Stimulated activated CD4-positive, alpha-beta T cell treated with anti-CD3 and anti-CD28 coated beads, Interleukin-4, amount 100 ng/mL, for 48 hours (primary cell): ENCODE measurements at places on chromosomes 4 and X.

DNA sequence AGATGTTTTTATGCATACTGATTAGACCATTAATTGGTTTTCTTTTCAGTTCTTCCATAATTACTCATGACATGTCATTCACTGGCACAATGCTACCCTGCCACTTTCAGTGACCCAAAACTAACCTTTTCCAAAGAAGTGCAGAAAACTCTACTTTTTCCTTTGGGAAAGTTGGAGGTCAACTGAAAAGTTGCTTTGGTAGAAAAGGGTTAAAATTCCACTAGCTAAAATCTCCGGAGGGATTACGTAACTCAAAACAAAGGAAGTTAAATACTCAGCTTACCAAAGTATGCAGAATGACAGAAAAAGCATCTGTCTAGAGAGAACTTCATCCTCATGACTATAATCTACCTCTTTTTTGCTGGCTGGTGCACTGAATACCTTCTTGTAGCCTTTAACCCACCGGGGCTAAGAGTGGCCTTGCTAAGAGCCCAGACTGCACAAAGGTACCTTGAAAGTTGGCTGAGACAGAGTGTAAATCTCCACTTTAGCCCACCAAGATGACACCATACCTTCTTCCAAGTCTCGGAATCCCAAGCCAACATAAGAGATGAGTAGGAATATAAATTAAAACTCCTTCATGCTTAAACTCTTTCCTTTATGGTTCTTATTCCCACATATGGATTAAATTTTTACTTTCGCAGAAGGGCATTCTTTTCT, 1099.5 kb upstream of the INTU start:
- DNase-seq, result no peak

DNA sequence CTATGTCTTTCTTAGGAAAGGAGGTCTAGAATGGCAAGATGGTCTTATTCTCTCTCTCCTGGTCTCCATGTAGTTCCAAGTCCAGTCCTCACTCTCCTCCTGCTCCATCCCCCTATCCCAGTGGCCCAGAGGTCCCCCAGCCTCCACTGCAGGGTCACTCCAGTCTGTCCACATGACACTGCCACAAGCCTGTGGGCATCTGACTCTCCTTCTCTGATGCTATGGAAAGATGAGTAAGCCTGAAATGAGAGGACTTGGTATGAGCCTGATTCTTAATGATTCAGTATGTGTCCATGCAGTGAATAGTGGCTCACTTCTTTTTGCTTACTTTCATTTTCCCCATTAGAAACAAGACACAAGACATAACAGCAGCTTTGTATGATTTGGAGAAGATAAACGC, 516.8 kb upstream of the ADGRL3 start:
- no peak for DNase-seq

GRCh38 chrX:39592776-39593175, 505.0 kb downstream of the BCOR start:
- no peak for DNase-seq

- no peak for DNase-seq
These were observed 65.6 kb downstream of the NBDY start for GRCh38 chrX:56794404-56795230.

DNA sequence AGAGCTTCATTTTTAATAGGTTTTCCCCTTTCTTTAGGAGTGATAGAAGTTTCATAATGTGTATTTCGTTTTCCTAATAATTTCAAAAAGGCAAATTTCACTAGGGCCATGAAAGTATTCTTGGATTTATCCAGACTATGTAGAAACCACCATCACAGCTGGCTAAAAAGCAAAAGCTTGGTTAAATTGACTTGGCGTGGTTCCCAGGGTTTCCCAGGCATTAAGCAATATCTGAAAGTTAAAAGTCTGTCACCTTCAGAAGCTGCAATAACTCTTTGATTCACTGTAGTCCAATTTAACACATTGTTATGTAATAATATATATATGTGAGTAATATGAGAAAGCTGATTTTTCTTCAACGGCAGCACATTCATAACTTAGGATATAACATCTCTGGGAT, 38.3 kb downstream of the NDNF start:
- no peak for DNase-seq

DNA sequence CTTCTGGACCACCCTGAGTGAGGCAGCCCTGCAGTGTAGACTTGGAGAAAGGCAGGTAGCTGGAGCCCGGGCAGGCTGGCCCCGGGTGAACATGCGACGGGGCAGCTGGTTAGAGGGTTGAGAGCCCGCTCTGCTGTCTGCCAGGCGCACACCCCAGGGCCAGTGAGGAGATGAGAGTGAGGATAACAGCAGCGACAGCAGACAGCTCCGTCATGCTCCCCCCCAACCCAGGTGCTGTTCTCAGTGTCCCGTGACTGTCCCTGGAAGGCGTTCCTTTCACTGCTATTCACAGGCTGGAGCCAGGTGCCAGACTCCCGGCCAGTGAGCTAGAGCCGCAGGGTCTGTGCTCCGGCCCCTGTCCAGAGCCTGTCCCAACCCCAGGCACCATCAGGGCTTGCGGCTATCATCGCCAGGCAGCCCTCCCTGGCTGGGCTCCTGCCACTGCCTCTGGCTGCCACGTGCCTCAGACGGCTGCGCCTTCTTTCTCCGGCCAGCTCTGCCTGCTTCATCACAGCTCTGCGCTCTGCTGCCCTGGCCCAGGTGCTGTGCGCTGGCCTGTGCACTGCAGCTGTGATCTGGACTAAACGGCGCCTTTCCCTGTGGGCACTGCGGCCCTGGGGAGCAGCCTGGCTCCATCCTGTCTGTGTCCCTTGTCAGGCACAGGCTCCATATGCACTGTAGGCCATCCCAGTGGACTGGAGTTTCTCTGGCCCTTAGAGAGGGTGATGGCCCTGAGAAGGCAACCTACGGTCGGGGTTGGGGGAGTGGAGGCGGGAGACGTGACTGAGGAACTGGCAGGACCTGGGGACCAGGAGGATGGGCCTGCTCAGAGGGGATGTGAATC, 19.8 kb downstream of the NSG1 start:
- no peak for DNase-seq

DNA sequence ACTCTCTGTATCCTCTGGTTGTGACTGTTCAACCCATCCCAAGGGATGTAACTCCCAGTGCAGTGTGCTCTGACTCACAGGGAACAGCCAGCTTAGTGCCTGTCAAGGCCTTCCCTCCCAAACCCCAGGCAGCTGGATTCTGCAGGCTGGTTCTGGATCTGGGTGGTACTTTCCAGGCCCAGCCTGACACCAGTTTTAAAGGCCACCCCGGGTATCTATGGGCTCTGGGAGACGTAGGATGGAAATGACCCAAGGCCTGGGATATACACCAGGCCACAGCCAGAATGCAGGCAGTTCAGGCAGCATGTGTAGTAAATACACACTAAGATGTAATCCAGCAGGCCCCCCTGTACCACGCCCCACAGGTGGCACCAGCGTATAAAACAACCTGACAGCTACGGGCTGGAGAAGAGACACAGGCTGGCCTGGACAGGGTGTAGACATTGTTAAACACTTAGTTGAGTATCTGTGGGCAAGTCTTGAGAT, 64.2 kb downstream of the SPINK2 start:
- DNase-seq, result no peak

- no peak for DNase-seq
These were observed 205.5 kb upstream of the SLIT2 start for GRCh38 chr4:20046179-20046578.

- DNase-seq, result no peak
These were observed 88.6 kb upstream of the TMEM164 start for GRCh38 chrX:109914114-109914849.

DNA sequence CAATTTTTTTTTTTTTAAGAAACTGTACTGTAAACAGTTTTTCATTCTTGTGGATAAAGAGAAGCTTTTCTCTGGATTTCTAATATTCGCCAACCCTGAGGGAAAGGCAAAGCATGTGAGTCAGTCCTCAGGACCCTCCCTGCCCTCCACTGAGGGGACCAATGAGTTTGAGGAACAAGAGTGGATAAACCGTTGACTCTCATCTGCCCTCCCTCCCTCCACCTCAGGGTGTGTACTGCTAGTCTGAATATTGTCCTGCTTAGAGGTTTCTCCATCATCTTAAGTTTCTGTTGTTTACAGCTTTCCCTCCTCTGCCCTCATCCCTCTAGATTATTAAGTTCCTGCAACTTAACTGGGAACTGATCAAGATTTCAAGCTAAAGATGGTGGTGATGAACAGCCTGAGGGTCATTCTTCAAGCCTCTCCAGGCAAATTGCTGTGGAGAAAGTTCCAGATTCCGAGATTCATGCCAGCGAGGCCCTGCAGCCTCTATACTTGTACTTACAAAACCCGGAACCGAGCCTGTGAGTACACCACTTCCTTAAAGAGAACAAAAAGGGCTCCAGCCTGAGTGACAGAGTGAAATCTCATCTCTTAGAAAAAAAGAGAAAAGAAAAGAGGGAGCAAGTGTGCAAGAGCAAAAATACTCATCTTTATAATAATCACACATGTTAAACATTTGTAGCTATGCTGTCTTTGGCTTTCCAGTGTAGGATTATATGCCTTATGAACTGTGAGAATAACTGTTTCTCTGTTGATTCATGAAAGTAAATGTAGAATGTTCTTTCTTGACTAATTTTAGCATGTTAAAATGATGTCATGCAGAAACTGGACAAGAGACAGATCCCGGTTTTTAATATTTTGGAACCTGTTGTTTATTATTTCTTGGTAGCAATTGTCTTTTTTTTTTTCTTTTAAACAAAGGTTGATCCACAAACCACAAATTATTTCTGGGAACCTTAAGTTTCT, 11.9 kb downstream of the CA5B start:
- DNase-seq, result no peak

- no peak for DNase-seq
These were observed 4.5 kb upstream of the GBA3 start for GRCh38 chr4:22688236-22688635.

GRCh38 chr4:114654592-114654991, 56.0 kb downstream of the UGT8 start:
- no peak for DNase-seq

GRCh38 chrX:132738951-132739350, 219.5 kb downstream of the HS6ST2 start:
- no peak for DNase-seq

DNA sequence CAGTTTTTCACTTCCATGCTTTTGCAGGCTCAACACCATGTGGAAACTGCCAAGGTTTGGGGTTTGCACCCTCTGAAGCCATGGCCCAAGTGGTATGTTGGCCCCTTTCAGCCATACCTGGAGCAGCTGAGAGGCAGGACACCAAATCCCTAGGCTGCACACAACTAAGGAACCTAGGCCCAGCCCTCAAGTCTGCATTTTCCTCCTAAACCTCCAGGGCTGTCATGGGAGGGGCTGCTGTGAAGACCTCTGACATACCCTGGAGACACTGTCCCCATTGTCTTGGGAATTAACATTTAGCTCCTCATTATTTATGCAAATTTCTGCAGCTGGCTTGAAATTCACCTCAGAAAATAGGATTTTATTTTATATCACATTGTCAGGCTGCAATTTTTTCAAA, 856.1 kb downstream of the TECRL start:
- no peak for DNase-seq

DNA sequence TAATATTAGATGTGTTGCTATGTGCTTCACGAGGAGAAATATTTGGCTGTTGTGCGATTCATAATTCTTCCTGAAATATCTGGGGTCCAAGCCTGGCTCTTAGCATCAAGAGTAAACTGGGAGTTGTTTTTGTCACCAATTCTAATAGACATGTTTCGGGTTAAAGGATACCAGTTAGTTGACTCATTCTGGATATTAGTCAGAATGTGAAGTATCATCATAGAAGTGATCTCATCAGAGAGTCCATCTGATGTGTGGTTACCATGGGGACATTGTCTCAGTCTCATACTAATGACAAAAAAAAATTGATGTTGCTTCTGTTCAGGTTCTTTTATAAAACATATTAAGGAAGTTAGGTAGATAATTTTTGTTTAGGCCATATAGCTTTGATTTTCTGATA, 57.2 kb upstream of the MTMR1 start:
- no peak for DNase-seq

DNA sequence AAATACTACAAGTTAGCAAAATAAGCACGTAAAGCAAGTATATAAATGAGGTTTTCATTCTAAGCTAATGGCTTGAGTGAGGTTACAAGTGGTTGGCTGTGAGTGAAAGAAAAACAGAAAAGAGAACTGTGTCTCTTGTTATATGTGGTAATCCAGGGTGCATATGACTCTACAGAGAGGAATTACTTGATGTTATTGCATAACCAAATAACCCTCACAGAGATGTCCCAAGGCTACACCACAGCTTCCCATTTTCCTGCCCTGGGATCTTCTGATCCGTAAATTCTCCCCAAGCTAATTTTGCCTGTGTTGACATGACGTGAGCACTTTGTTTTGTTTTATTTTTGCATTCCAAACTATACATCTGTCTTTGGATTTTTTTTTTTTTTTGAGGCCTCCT, 470.0 kb upstream of the INTU start:
- no peak for DNase-seq

- no peak for DNase-seq
These were observed 74.6 kb downstream of the MXRA5 start for GRCh38 chrX:3271834-3272186.

- no peak for DNase-seq
These were observed 27.3 kb downstream of the ASMTL start for GRCh38 chrX:1425381-1425780.

GRCh38 chr4:100008048-100008447, 58.0 kb upstream of the H2AZ1 start:
- DNase-seq, result no peak

DNA sequence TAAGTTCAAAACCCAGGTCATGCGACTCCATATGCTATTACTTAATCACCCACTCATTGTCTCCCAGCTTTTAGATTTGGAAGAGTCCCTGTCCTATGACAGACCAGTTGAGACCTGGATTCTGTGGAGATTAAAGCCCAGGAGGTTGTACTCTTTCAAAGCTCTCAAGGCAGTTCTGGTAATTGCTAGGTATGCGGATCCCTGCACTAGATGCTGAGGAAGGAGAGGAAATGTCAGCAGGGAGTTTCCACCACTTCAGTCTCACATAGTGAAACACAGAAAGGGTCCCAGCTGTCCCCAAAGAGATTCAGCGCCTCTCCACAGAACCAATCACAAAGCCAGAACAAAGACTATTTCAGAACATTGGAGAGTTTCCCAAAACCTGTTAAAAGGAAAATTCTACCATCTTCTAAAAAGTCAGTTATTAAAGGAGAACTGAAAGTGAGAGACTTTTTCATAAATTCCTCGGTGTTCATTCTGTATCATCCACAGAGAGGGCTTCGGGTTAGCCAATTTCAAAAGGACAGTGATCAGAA, 53.4 kb downstream of the IRF2 start:
- no peak for DNase-seq

DNA sequence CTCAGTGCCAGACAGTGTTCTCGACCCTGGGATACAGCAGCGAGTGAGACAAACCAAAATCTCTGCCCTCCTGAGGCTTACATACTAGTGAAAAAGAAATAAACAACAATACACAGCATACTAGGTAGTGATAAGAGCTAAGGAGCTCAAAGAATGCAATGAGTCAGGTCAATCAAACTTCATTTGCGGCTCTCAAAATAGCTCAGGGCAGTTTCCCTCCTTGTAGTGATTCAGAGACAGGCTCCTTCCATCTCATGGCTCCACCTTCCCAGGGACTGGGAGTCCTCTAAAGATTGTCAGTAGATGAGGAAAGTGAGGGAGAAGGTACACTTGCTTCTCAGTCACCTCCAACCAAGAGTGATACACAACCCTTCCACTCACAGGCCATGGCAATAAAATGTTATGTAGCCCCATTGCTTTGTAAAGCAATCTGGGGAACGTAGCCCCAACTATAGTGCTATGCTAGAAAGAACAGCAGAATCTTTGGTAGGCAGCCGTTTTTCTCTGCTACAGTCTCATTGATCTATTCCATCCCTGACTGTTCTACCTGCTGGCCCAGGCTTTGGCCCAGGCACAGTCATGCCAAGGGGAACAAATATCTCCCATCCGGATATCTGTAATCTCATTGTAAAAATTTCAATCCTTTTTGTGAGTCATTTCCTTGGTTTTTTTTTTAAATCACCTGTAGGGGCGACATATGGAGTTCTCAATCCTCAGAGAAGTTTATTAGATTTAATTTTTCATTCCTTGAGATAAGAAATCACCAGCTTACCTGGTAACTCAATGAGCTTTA, 183.1 kb upstream of the S100G start:
- DNase-seq, result no peak
